ENCODE measurements at places on chromosomes 4 and X.

- DNase-seq = no peak
These were observed 24.0 kb downstream of the TECRL start for GRCh38 chr4:64385220-64385619.

- no peak for DNase-seq
These were observed 286.4 kb upstream of the FAT1 start for GRCh38 chr4:187010052-187010451.

DNA sequence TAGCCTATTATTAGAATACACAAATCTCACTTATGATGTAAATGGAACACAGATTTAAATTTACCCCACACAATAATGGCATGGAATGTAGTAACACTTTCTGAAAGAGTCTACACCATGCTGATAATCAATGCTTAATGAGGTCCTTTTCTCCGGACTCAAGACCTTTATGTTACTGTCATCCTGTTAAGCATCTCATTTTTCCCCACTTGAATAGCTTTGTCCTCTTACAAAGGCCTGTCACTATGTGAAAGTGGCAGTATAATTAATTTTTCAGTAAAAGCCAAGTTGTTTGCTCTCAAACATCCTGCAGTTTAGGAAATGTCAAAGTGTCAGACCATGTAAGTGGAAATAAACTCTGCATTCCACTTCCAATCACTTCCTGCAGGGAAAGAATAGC lies 96.4 kb downstream of the GPC3 start:
- DNase-seq = no peak

- no peak for DNase-seq
These were observed 915.5 kb upstream of the LCORL start for GRCh38 chr4:18937080-18937479.

GRCh38 chrX:24380262-24381187 lies 20.1 kb downstream of the SUPT20HL1 start:
- no peak for DNase-seq

GRCh38 chr4:124118061-124118460 lies 594.5 kb downstream of the ANKRD50 start:
- DNase-seq = no peak

DNA sequence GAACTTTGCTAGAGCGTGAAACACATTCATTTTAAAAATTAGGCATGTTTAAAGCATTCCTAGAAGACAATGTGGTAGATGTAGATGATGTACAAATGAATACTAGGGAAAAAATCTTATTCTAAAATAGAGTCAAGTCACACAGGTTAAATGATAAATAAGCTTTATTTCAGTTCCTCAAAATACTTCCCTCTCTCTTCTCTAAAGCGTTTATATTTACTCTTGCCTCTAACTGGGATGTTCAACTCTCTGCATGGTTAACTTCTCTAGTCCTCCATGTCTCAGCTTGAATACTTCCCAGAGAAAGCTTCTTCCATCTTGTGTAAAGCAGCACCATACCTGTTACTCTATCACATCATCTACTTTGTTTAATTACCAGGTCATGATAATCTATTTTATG lies 30.9 kb upstream of the GLRA3 start:
- no peak for DNase-seq

DNA sequence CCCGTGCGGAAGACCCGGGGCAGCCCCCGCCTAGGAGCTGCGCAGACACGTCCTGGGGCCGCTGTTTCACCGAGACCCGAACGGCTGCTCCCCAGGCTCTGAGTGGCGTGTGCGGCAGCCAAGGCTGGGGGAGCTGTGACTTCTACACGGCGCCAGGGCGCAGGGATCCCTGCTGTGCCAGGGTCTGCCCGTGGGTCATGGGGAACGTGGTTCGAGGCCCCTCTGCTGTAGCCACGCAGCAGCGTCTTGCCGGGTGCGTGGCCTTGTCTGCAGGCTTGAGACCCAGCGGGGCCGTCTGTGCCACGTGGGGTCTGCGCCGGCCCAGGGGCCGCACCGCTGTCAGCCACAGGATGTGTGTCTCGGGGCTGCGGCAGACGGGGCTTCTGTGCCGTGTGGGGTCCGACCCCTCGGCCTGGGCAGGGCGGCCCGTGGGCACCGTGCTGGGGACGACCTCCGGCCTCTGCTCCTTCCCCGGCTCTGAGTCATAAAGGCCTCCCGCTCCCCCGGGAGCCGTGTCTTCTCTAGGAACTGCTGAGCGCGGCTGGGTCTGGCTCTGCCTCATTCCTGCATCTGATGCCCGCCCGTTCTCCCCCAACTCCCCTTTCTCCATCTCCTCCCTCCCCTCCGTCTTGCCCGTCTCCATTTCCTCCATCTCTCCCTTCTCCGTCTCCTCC lies 12.7 kb upstream of the GTPBP6 start:
- no peak for DNase-seq

DNA sequence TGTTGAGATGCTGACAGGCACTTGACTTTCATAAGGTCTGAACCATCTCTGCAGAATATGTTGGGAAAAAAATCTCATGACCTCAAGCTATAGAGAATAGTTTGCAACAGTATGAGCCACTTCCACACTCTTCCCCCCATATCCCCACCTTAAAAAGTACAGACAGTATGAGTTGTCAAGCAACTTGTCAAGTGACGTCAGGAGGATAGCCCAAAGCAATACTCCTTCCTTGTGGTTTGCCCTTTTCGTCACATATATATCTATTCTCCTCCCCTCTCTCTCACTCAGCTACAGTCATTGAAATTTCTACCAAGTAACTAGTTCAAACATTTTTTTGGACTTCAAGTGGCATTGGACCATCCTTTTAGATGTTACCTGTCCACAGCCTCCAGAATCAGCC lies 67.7 kb downstream of the MCF2 start:
- DNase-seq = no peak

GRCh38 chr4:58456727-58457384 lies 1346.7 kb upstream of the IGFBP7 start:
- DNase-seq = no peak

DNA sequence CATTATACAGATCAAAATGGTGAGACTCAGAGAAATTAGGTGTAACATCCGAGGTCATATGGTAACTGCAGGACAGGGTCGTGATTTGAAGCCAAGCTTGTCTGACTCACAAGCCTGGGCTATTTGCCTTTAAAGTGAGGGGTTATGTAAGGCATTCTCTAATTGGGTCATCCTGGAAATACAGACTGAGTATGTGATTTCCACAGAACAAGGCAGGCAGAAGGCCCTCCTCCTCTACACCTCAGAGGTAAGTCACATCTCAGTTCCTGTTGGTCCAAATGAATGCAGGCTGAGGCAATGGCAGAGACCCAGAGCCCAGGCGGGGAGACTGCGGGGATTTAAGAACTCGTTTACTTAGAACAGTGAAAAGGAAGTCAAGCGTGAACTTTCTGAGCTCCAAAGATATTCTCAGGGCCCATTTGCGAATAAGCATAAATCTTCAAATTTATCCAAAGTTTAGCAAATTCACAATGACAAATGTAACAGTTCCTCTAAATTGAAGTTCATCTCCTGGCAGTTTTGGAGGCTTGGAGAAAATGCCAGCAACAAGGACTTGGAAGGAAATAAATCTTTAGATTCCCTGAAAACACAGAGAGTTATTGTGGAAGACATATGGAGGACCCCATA lies 153.3 kb downstream of the LDB2 start:
- DNase-seq = no peak

DNA sequence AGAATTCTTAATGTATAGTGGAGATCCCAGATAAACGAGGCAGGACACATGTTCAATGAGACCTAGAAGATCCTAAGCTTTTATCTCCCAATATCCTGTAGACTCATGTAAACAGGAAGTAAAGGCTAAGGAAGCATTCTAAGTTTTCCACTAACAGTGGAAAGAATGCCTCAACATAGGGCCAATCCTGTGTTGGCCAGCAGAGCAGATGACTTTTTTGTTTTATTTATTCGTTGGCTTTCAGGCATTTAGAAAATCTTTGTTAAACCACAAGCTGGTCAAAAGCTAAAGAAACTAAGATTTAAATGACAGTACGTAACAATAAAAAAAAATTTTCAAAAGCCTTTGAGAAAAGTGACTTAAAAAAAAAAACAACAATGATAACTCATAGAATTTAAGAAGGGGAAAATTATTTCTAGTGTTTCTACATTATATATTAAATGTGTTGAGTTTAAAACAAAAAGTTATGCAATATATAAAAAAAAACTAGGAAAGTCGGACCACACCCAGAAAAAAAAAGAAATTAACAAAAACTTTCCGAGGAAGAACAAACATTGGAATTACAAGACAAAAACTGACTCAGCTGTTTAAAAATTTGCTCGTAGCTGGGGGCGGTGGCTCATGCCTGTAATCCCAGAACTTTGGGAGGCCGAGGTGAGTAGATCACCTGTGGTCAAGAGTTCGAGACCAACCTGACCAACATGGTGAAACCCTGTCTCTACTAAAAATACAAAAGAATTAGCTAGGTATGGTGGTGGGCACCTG lies 759.3 kb downstream of the FSTL5 start:
- no peak for DNase-seq

GRCh38 chr4:165450871-165451270 lies 72.1 kb downstream of the CPE start:
- DNase-seq = no peak

DNA sequence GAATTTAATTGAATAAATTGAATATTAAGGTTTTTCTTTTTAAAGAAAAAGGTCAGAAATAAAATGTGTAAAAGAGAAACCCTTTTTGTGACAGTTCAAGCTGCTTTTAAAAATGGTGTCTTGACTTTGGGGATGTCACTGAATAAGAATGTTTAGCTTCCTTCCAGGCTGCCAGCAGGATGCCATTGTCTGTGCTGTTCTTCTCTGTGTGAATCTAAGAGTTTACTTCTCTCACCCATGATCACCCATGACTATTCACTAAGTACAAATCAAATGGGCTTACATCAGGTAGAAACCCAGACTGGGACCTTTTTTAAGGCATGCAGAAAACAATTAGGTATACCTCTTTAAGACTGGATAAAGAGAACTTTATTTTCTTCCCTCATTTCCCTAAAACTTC lies 115.3 kb downstream of the DACH2 start:
- no peak for DNase-seq

GRCh38 chr4:22802876-22803275 lies 110.1 kb downstream of the GBA3 start:
- DNase-seq = no peak

GRCh38 chr4:140736669-140737343 lies 19.4 kb downstream of the TBC1D9 start:
- DNase-seq = no peak

GRCh38 chr4:125838924-125839323 lies 524.2 kb downstream of the FAT4 start:
- no peak for DNase-seq

- DNase-seq = peak; percentile 35
These were observed 161.5 kb upstream of the SFRP2 start for GRCh38 chr4:153950100-153950979.

DNA sequence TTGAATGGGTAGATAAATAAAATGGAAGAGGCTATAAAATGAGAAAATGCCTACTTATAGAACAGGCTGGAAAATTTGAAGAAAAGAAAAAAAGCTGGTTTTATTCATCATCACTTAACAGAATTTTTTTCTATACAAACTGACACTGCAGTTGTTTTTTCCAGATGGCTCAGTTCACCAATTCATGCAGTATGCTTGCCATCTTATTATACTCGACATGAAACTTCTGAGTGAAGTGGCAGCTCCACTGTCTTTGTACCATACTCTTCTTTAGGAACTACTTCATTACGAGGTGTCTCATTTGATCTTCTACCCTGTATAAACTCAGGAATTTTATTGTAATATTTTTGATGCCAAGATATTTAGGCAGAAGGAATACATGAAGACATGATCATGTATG lies 153.0 kb downstream of the KDM6A start:
- DNase-seq = no peak

GRCh38 chr4:2408401-2408958 lies 10.0 kb downstream of the ZFYVE28 start:
- DNase-seq = no peak

GRCh38 chrX:34300871-34301270 lies 168.8 kb upstream of the FAM47A start:
- peak; percentile 0 for DNase-seq

GRCh38 chr4:86319390-86319789 lies 40.5 kb downstream of the MAPK10 start:
- DNase-seq = no peak

- no peak for DNase-seq
These were observed 22.3 kb downstream of the TEC start for GRCh38 chr4:48247142-48247877.

DNA sequence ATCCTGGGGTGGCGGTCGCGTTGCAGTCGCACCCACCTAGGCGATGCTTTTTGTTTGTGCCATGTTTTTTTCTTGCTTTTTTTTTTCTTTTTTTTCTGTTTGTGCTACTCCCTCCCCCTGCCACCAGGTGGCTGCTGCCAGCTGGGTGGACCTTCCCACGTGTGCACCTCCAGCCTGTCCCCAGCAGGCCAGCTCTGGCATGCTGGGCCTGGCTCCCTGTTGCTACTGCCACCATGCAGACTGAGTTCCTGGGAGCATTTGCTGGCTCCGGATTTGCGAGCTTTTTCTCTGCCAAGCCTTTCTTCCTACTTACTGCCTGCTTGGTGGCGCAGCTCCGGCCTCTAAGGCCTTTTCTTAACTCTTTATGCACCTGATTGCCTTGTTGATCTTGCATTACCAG lies 161.2 kb upstream of the WDFY3 start:
- DNase-seq = no peak

DNA sequence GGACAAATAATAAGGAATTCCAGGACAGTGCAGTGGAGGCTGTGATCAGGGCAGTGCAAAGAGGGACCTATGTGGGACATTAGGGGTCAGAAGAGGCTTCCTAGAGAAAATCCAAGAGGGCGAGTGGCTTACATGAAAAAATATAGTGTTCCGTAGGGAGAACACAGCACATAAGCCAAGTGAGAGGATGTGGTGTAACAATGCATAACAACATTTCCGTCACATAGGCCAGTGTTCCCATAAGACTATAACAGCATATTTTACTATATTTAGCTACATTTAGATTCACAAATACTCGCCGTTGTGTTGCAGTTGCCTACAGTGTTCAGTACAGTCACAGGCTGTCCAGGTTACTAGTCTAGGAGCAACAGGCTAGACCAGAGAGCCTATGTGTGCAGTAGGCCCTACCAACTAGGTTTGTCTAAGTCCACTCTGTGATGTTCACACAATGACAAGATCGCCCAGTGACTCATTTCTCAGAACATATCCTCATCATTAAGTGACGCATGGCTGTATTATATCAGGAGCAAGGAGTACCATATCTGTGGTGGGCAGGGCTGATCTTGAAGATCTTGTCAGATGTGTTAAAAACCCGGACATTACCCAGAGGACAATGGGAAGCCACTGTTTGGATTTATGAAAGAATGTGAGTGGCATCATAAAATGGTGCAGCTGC lies 74.0 kb upstream of the TBL1X start:
- DNase-seq = no peak

GRCh38 chr4:30295652-30296051 lies 424.5 kb upstream of the PCDH7 start:
- DNase-seq = no peak

- no peak for DNase-seq
These were observed 29.1 kb downstream of the UCHL1 start for GRCh38 chr4:41285864-41286235.

GRCh38 chr4:132001542-132001941 lies 1147.6 kb upstream of the PCDH10 start:
- no peak for DNase-seq

DNA sequence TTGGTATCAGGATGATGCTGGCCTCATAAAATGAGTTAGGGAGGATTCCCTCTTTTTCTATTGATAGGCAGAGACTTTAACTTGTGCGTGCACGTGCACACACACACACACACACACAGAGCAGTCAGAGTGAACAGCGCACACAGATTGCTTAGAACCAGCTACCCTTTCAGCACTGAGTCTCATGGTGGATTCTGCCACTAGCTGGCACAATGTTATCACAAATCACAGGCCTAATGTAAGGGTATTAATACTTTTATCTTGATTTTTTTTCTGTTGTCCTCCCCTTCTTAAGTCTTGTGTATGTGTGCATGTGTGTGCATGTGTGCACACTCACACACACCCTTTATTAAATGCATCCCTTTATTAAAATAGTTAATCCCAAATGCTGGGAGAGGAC lies 53.2 kb downstream of the HADH start:
- DNase-seq = no peak

Data from stimulated activated naive CD8-positive, alpha-beta T cell treated with anti-CD3 and anti-CD28 coated beads, Interleukin-15, amount 100 ng/mL, for 72 hours (primary cell).